ENCODE measurements at places on chromosomes 2 and 18.

DNA sequence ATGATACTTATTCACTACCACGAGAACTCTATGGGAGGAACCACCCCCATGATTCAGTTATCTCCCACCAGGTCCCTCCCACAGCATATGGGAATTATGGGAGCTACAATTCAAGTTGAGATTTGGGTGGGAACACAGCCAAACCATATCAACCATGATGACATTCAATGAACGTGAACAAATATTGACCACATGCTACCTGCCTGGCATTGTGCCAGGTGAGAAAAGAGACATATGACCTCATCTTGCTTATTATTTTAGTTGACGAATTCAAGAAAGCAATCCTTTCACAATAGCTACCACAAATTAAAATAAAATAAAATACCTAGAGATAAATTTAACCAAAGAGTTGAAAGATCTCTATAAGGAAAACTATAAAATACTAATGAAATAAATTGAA, 286.5 kb upstream of the CRIM1 start:
- no peak for DNase-seq

- no peak for DNase-seq
These were observed 117.0 kb downstream of the AP1S3 start for GRCh38 chr2:223720367-223720766.

DNA sequence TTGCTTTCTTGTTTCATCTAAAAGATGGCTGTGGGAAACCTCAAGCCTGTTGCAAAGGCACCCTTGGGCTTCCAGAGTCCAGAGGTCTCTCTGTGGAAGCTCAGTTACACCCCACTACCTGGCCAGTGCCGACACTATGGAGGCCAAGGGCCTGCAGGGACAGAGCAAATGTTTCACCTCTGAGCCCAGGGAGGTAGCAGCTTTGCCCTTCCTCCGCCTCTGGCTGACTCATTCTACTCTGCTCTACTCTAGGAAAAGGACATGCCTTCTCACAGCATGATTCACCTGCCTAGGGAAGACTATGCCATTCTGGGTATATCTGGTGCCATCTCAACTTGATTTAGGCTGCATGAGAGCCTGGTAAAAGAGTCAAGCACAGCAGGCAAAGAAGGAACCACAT, 12.2 kb downstream of the MYOM1 start:
- no peak for DNase-seq

- no peak for DNase-seq
These were observed 149.5 kb downstream of the CCBE1 start for GRCh38 chr18:59547581-59548182.

GRCh38 chr2:105794926-105795574, 50.3 kb downstream of the NCK2 start:
- DNase-seq = no peak

DNA sequence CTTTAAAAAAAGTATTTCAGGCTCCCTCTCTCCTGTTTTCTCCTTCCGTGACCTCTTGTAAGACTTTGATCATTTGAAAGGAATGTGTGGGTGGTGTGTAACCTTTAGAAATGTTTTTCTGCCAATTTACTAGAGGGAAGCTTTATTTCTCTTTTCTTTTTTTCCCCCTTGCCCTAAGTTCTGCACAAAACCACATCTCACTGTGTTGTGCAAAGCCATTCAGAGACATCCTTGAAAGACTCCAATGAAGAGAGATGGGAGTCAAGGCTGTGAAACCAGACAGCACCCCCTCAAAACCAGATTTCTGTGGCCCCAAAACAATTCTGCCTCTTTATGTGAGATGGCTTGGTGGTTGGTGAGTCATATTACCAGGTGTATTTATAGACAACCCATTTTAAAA, 184.6 kb upstream of the ERBB4 start:
- DNase-seq = no peak

DNA sequence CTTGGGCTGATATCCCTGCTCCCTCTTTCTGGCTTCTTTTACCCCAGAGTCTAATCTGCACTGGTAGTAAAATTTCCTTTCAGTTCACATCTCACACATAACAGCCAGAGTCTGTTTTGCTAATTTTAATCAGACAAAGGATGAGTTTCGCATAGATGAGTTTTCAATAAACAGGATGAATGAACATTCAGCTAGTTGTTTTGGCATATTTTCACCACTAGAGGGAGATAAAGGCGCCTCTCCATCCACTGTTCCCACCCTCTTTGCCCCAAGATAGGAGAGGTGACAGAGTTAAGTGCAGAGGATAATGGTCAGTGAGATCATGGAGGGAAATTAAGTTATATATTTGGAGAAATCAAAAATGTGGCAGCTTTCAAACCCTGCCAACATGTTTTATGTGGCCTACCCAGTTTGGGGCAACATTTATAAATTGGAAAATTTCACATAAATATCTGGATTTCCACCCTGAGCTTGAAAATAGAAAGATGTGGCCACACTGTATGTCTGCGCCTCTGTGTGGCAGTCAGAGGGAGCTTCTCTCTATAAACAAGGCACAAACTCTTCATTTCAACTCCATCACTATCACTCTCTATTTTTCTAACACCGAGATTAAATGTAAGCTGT, 48.5 kb upstream of the DTNA start:
- DNase-seq = no peak

- DNase-seq = no peak
These were observed 34.2 kb downstream of the TGFA start for GRCh38 chr2:70519453-70519852.

GRCh38 chr2:148238561-148238960, 217.7 kb downstream of the MBD5 start:
- DNase-seq = no peak

GRCh38 chr2:3956892-3957291, 253.5 kb downstream of the DCDC2C start:
- DNase-seq = no peak

- DNase-seq = no peak
These were observed 32.5 kb downstream of the PRKRA start for GRCh38 chr2:178418426-178418825.

DNA sequence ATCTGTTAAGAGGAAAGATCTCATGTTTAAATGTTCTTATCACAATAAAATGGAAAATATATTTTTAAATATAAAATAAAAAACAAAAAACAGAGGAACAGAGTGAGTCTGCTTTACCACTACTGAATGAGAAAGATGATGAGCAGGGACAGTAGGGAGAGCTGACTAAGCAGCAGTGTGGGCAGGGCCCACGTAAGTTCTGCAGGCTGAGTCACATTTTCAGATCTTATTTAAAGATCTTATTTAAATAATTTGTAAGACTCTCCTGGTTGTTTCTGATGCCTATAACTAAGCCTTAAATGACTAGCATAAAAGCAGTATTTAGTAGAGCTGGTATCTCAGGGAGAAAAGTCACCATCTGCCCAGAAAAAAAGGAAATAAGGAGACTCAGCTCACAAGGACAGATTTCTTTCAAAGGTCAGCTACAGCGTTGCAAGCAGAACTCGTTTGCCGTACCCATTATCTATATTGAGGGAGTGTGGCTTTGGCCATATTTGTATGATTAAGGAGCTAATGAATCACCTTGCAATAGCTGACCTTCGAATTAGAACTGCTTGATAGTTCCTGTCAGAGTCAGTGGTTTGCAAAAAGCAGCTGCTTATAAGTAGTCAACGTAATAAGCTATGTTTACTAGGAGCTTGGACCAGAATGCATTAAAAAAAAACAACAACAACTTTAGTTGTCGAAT, 322.1 kb upstream of the CHAC2 start:
- no peak for DNase-seq

DNA sequence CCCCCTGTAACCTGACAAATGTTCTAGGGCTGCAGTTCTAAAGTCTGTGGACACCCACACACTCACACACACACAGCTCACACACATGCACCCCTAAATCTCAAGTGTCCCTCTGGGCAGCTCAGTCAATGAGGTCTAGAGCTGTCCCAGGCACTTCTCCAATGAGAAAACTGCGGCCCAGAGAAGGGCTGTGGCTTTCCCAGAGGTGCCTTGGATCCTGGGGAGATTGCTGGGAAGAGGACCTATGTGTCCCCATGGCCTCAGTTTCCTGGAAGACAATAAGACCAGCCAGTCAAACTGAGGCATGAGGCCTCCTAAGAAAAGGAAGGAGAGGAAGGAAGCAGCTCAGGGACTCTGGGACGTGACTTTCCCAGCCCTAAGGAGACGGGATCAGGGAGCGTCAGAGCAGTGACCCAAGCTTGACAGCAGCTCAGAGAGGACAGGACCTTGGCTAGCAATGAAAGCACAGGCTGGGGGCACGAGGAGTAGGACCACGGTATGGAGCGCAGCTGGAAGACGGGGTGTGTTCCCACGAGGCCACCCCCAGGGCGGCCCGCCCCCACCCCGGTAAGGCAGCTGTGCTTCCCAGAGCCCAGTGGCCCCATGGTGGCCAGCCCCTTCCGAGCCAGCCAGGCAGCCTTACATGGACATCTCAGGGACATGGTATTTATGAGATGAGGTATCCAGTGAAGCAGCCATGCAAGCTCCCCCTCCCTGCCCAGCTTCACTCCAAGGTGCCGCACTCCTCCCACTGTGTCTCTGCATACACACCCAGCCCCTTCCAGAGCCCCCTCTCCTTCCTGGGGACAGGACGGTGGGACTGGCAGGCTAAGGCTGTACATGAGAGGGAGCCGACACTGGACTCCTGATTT, 46.0 kb downstream of the TNS1 start:
- no peak for DNase-seq

DNA sequence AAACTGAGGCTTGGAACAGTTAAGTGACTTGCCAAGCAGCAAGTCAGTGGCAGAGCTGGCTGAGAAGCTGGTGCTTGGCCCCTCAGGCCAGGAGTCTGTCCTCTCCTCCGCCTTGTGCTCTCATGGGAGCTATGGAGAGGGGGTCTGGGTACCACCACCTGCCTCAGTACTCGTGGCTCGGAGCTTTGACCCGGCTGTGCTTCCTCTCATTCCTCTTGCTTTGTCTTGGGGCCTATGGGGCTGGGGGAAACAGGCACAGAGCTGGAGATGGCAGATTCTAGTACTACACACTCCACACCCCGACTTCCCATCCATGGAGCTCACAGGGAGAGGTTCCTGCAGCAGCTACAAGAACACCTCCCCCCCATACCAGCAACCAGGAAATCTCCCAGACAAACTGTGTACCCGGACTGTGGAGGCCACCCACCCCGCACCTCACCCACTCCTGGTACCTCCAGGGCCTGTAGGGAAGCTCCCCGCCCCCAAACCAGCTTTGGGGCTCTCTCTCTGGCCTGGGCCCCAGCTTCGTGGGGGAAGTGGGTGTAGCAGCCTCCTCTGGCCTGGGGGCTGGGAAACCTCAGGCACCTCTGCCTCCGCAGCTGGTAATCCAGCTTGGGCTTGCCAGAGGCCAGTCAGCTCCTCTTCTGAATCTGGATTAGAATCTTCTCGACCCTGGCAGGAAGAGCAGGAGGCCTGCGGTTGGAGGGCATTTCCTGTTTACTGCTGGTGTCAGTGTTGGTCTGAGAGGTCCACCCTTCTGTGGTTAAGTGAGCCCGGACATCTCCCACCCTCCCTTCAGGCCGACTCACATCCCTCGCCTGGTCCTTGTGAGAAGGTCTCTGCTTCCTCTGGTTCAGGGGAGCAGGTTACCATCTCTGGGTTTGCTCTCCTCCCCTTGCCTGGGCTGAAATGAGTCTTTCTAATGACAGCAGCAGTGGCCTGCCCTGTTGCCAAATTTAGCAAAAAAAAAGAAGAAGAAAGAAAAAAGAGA, 22.3 kb upstream of the RHOB start:
- peak; percentile 62 for DNase-seq

GRCh38 chr2:181777734-181778133, 97.4 kb upstream of the NEUROD1 start:
- no peak for DNase-seq

Data from right atrium auricular region (tissue), 2 donors.